ENCODE measurements at places on chromosomes 3 and 15.
A peak's percentile ranks its signal among the peaks of the same experiment; 100 is the strongest.

GRCh38 chr3:102200126-102200525 lies 234.7 kb upstream of the ZPLD1 start:
- no peak for DNase-seq

DNA sequence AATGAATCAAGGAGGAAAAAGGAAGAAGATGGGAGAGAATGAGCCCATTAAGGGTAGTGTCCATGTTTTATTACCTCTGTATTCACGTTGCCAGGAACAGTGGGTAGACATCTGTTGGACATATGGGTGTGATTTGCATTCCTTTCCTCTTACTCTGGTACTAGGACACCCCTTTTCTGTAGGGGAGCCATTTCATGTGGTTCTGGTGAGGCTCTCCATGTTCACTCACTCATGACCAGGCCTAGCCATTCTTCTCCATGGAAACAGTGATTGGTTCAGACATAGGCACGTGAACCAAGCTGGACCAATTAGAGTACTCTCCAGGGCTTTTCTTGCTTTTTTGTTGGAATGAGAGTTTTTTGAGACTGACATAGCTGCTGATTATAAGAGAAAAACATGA lies 39.6 kb upstream of the PDCD6IP start:
- no peak for DNase-seq

GRCh38 chr3:186257866-186258265 lies 104.2 kb downstream of the DGKG start:
- DNase-seq: no peak

DNA sequence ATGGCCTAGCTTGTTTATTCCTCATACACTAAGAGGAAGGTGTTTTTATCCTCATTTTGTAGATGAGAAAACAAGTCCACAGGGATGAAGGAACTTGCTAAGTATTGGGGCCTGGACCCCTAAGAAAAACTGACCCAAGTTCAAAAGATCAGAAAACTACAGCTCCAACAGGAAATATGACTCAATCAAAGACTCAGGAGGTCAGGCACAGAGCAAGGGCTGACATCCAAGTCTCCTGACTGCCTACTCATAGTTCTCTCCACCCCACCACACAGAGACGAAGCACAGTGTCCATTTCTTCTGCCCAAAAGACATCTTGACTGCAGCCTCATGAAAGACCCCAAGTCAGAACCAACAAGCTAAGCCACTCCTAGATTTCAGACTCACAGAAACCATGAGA lies 26.9 kb upstream of the TPM1 start:
- peak; percentile 46 for DNase-seq

DNA sequence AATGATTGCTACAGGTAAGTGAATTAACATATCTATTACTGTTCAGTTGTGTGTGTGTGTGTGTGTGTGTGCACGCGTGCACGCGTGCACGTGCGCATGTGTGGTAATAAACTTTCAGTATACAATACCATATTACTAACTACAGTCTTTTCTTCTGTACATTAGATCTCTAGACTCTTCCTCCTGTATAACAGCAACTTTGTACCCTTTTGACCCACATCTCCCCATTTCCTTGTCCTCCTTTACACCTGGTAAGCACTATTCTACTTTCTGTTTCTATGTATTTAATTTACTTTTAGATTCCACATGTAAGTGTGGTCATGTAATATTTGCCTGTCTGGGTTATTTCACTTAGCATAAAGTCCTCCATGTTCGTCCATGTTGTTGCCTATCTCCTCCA lies 29.1 kb upstream of the GOLIM4 start:
- DNase-seq: no peak

Data from HTR-8/SVneo (cell line).